Forelimb muscle (tissue), 1 donor: ENCODE measurements at places on chromosomes 1 and 21.
A peak's percentile ranks its signal among the peaks of the same experiment; 100 is the strongest.

- no peak for DNase-seq
Measured at GRCh38 chr1:198267921-198268320, 111.1 kb downstream of the NEK7 start.

GRCh38 chr1:64933296-64934070 lies 32.9 kb downstream of the JAK1 start:
- peak; percentile 48 for DNase-seq

DNA sequence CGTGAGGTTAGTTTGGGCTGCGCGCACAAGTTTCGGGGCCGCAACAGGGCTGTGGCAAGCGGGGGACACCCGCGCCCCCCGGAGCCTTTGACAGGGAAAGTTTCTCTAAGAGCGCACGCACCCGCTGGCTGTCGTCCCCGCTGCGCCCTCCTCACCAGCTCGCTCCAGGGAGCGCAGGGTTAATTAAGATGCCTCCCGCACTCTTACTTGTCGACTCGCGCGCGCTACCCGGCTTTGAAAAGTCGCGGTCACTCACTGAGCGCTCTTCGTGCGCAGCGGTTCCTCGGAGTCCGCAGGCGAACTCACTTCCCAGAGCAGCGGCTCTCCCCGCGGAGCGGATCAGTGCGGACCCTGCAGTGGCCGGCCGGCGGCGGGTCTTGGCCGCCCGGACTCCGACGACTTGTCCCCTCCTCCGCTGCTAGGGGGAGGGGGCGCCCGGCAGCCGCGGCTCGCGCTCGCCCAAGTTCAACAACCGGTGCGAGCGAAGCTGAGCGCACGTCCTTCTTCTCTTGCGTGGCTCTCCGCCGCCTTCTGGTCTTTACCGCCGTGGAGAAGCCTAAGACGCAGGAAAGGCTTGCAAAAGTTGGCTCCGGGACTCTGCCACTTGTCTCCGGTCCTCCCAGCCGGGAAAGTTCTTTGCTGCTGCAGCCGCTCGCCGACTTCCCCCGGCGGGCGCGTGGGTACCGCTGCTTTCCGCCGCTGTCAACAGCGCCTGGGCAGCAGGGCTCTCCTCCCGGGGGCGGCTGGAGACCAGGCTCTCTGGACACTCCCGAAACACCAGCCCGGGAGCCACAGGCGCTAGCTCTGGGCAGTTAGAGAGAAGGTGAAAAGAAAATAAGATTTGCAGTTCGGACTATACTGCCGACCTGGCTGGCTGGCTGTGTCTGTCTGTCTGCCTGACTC lies 506 bp downstream of the JUN start:
- DNase-seq: peak; percentile 13

DNA sequence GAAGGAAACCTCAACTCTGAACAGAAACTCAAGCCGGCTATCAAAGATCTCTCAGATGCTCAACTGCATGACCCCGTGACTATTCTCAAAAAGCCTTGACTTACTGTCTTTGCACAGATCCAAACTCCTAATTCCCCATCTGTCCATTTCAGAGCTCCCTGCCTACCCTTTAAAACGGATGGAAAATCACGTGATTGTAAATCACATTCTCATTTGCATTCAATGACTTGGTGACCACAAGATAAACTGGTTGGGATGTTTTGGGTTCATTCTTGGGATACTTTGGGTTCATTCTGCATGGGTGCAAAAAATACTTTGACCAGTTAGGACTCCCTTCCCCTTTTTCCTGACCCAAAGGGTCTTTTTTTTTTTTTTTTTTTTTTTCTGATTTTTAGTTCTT lies 41.3 kb upstream of the RUNX1 start:
- no peak for DNase-seq

GRCh38 chr1:160830321-160831153 lies 32.1 kb downstream of the CD244 start:
- DNase-seq: no peak

DNA sequence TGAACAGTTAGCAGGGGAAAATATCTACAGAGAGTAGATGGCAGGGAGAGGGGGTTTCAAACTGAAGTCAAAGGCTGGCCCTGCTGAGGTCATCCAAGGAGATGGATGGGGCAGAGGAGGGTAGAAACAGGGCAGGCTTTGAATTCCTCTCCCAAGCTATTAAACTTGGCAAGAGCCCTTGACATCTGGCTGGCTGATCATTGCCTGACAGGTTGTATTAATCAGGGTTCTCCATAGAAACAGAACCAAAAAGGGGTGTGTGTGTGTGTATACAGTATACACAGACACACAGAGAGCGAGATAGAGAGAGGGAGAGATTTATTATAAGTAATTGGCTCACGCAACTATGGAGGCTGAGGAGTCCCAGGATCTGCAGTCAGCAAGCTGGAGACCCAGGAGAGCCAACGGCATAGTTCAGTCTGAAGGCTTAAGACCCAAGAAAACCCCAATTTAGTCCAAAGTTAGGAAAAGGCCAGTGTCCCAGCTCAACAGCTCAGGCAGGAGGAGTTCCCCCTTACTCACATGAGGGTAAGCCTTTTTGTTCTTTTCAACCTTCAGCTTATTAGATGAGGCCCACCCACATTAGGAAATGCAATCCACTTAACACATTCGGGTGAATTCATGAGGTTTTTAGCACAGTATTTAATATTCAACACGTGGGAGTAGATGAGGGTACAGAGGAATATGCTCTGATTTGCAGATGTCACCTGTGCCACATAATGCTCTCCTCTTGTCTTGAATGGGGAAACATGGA lies 46.7 kb upstream of the HAO2 start:
- DNase-seq: no peak

DNA sequence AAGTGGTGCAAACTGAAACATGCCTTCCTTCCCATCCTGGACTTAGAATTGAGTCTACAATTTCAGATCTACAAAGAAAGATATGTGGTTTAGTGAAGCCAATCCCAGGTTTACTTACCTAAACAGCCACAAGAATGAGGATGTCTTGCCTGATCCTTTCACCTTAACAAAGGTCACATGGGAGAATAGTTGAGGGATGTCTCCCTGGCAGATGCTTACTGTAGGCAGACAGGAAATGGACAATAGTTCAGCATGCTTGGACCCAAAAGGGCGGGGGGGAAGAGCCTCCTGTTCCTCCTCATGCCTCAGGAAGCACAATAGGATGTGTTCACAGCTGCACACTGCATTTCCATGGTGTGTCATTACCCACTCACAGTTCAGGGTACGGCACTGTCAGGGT lies 492.7 kb upstream of the USP24 start:
- no peak for DNase-seq

GRCh38 chr1:59414406-59415133 lies 117.7 kb downstream of the FGGY start:
- DNase-seq: no peak

- DNase-seq: no peak
Measured at GRCh38 chr1:44174630-44175029, 33.2 kb upstream of the KLF18 start.
